Right atrium auricular region (tissue), 2 donors: ENCODE measurements at places on chromosomes 1 and 21. TPM values are rescaled to one million over a fixed set of nuclear protein-coding genes. Genes with fewer than 3 reads are reported as not detected.

DNA sequence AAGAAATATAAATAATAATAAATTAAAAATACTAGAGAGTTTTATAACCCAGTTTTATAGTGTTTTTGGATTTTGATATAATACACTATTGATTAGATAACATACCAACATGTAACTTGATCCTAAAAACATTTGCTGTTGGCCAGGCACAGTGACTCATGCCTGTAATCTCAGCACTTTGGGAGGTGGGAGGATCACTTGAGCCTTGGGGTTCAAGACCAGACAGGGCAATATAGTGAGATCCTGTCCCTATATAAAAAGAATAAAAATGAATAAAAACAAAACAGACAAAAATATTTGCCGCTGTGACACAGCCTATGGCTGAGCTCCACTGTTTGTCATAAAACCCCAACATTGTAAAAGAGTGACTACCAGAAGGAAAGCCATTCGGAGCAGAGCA, 26.1 kb downstream of the VPS13D start:
- H3K27ac ChIP-seq, result no peak overlapping the region
- DNase-seq, result no peak
- no peak overlapping the region for H3K4me3 ChIP-seq
- H3K4me1 ChIP-seq, result no peaks in the 10 kb centered on the region
- no peaks in the 10 kb centered on the region for H3K27me3 ChIP-seq

DNA sequence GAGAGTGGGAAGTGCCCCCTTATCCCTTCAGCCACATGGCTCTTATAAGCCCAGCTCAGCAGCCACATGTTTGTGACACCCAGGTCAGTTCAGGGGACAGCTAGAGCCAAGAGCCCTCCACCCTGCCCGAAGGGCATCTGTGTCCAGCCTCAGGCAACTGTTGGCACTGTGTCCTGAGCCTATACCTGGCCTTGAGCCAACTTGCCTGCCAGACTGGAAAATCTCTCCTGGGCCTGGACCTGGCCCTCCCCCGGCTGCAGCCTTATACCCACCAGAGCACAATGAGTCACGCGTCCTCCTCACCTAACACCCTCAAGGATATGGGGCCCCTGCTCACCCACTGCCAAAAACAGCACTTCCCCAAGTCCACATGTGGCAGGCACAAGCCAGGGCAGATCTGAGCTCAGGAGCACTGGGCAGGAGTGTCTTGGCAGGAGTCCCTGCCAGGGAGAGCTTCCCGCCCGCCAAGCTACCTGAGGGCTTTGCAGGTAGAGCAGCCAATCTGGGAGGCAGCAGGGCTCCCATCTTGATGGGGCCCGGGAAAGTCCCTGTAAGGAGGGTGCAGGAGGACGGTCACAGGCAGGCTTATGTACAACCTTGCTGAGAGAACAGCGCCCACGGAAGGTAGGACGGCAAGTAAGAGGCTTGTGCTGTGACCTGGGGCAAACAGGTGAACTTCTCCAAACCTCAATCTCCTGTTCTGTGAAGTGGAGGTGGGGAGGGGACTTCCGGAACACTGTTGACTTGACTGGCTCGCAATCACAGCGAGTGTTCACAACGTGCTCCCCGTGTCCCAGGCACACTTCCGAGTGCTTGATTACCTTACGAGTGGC, 19.8 kb upstream of the HSPG2 start:
- H3K27ac ChIP-seq, result peak overlapping the region; percentile 81
- DNase-seq, result peak; percentile 75
- peaks cover 43% of the 10 kb centered on the region for H3K4me1 ChIP-seq
- no peak overlapping the region for H3K4me3 ChIP-seq
- H3K27me3 ChIP-seq, result no peaks in the 10 kb centered on the region

DNA sequence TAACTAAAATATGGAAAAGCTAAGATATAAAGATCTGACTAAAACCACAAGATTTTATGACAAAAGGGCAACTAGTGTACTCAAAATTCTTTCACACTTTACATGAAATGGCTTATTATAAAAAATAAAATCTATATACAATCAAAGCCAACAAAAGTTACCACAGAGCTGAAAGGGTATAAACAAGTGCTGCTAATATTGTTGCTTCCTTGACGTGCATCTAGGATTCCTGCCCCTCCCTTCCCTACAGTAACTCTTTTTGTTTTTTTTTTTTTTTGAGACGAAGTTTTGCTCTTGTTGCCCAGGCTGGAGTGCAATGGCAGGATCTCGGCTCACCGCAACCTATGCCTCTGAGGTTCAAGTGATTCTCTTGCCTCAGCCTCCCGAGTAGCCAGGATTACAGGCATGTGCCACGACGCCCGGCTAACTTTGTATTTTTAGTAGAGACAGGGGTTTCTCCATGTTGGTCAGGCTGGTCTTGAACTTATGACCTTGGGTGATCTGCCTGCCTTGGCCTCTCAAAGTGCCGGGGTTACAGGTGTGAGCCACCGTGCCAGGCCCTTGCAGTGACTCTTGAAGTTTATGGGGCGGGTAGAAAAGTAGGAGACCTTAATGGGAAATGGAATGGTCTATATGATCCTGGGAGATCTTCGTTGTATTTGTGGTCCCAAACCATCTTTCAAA, 4.5 kb downstream of the SRSF4 start:
- no peaks in the 10 kb centered on the region for H3K36me3 ChIP-seq
- no peak overlapping the region for H3K4me3 ChIP-seq
- DNase-seq, result no peak

DNA sequence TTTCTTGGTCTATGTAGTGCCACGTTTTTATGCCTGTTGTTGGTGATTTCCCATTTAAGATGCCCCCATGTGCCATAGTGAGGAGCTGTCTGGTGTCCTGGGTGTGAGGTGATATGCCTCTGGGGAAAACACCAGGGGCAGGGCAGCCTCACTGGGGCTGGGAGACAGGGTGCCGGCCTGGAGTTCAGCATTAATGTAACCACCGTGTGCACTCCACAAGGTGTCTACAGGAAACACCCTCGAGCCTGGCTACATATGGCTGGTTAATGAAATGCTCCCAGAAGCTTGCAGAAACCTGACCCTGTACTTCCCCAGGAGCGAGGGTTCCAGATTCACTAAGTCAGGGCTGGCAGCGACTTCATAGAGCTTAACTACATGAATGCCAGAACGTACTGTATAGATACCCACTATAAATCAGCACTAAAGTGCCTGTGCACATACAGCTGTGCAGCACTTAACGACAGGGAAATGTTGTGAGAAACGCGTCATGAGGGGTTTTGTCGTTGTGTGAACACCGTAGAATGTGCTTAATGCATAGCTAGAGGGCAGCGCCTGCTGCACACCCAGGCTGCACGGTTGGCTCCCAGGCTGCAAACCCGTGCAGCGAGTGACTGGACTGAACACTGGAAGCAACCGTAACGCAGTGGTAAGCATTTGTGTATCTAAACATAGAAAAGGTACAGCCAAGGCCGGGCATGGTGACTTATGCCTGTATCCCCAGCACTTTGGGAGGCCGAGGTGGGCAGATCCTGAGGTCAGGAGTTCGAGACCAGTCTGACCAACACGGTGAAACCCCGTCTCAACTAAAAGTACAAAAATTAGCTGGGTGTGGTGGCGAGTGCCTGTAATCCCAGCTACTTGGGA, 10.4 kb downstream of the TFF2 start:
- no peaks in the 10 kb centered on the region for H3K27me3 ChIP-seq
- no peak overlapping the region for H3K4me3 ChIP-seq
- H3K27ac ChIP-seq, result no peak overlapping the region
- DNase-seq, result no peak

GRCh38 chr1:36553591-36554322, 71.0 kb upstream of the CSF3R start:
- H3K36me3 ChIP-seq, result no peaks in the 10 kb centered on the region
- H3K27ac ChIP-seq, result no peak overlapping the region
- no peaks in the 10 kb centered on the region for H3K27me3 ChIP-seq
- no peak for DNase-seq
- H3K4me1 ChIP-seq, result no peaks in the 10 kb centered on the region

DNA sequence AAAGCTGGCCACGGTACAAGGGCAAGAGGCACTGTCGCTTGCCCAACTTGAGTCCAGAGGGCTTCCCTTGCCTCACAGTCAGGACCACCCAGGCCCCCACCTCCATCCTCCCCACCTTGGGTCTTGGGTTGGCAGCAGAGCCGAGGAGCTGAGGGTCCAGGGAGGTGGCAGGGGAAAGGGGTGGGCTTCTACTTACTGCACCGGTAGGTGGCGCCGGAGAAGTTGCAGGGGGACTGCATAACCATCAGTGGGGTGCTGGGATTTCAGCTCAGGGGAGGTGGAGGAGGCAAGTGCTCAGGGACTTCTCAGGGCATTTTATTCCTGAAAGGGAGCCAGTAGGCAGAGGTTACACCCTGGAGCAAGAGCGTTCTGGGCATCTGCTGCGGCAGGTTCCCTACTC, 44.0 kb downstream of the TRIM62 start:
- no peaks in the 10 kb centered on the region for H3K27me3 ChIP-seq
- no peak for DNase-seq
- no peak overlapping the region for H3K4me3 ChIP-seq
- no peak overlapping the region for H3K27ac ChIP-seq
- peaks cover 9% of the 10 kb centered on the region for H3K4me1 ChIP-seq

DNA sequence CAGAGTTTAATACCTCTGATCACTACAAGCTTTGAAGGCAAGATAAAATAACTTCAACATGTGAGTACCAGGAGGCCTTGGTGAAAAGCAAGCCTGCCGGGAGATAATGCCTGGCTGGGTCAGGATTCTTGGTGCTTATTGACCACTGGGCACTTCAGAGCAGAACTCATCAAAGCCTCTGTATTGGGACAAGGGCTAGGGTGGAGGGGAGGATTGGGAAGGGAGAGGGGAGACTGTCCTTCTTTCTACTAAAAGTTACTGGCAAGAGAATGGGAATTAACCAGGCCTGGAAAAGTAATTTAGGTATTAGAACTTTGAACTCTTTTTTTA, 35.2 kb downstream of the NEK2 start:
- H3K36me3 ChIP-seq, result no peaks in the 10 kb centered on the region
- H3K27ac ChIP-seq, result no peak overlapping the region
- DNase-seq, result peak; percentile 26
- no peaks in the 10 kb centered on the region for H3K27me3 ChIP-seq
- peaks cover 8% of the 10 kb centered on the region for H3K4me1 ChIP-seq
- no peak overlapping the region for H3K4me3 ChIP-seq

DNA sequence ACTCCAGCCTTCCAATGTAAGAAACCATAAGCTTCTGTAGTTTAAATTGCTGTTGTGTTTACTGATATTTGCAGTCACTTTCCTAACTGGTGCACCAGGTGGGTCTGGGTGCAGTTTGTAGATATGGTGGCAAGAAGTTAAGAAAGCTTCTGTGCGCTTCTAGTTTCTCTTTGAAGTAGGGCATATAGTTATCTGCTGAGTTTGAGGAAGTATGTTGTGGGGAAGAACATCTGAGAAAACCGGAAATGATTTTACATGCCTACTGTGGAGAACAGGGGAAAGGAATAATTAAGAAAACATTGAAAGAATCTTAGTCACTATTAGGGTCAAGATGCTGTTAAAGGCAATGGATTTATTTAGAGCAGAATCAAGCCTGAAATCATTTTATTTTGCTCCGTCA, 14.9 kb upstream of the SLC44A5 start:
- H3K4me3 ChIP-seq, result no peak overlapping the region
- H3K36me3 ChIP-seq, result no peaks in the 10 kb centered on the region
- no peaks in the 10 kb centered on the region for H3K4me1 ChIP-seq
- no peaks in the 10 kb centered on the region for H3K27me3 ChIP-seq
- no peak for DNase-seq

Gene USH2A
- total RNA-seq, result 2.4 TPM

Gene RXRG
- 3.3 TPM for total RNA-seq

Gene SLFNL1
- not detected for total RNA-seq
